ENCODE measurements at places on chromosomes 11 and 22.

DNA sequence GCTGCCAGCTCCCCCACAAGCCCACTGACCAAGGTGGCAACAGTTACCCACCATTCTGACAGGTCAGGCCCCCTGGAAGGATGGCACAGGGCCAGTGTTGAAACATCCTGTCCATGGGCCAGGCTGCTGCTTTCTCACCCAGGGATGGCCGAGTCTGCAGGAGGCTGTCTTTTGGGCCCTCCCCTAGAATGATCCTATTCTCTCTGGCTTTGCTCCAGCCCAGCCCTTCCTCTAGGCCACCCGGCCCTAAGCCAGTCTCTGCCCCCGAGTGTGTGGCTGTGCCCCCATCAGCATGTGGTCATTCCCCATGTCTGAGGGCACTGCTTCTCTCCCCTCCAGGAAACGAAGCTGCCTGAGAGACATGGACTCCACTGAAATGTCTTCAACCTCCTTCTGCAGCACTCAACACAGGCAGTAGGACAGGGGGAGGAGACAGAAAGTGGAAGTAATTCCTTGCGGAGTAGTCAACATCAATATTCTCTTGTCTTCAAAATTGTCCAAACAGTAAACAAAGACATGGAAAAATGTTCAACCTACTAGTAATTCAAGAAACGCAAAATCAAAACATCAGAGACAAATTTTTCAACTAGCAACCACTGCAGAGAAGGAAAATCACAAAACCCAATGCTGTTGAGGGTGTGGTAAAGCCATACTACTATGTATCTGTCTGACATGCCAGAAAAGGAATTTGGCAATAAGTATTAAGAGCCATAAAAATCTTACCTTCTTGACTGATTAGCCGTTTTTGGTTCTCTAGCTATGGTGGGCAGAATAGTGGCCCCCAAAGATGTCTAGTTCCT is 5.1 kb upstream of the SCARF2 start:
- DNase-seq = no peak

GRCh38 chr11:88701816-88702215 is 364.0 kb downstream of the GRM5 start:
- DNase-seq = no peak

- peak; percentile 68 for DNase-seq
Measured at GRCh38 chr22:43308836-43309235, 34.3 kb downstream of the SCUBE1 start.

DNA sequence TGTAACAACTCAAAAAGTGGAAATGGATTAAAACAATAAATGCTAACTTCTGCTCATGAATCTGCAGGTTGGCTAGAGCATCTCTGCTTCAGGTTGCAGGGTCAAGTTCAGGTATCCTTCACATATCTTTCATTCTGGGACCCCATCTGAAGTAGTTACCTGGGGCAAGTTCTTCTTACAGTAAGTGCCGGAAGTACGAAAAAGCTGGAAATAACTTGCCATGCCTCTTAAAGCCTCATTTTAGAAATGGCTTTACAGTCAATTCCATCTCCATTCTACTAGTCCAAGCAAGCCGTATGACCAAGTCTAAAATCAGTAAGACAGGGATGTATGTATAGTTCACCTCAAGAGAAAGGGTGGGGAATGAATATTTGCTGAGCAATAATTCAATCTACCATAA is 93.7 kb downstream of the FCHSD2 start:
- no peak for DNase-seq

DNA sequence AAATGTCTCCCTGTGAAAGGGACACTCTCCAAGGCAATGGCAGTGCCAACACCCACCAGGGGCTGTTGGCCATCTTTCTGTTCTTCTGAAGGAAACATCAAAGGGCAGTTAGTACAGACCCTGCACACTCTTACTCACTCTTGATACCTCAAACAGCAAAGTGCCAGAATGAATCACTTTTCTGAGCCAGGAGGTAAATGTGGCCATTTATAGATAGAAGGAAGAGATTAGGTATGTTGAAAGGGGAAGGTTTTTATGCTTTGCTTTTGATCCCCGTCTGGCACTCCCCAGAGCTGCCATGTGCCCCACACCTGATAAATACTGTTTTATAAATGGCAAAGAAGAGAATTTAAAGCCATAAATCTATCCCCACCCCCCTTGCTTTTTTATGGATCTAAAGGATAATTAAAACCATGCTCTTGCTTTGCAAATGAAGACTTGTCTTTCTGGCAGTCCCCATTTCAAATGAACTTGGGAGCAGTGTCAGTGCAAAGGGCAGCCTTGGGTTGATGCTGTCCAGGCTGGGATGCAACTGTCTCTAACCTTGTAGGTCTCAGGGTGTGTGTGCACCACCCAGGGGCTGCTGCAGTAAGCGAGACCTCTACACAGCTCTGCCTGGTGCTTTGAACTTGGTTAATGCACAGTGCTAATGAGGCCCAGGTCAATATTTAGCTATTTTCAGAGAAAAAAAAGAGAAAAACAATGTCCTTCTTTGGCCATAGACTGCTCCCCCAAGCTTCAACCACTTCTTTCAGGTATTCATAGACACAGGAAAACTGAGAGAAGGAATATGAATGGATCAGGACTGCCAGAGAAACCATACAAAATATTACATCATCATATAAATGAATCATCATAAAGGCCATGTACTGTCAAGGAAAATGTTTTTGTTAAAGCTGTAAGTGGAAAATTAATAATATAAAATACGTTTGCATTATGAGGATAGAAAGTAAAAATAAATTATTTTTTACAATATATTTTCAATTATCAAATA is 207.5 kb downstream of the ETS1 start:
- no peak for DNase-seq

GRCh38 chr11:24900960-24901549 is 404.2 kb downstream of the LUZP2 start:
- DNase-seq = no peak

DNA sequence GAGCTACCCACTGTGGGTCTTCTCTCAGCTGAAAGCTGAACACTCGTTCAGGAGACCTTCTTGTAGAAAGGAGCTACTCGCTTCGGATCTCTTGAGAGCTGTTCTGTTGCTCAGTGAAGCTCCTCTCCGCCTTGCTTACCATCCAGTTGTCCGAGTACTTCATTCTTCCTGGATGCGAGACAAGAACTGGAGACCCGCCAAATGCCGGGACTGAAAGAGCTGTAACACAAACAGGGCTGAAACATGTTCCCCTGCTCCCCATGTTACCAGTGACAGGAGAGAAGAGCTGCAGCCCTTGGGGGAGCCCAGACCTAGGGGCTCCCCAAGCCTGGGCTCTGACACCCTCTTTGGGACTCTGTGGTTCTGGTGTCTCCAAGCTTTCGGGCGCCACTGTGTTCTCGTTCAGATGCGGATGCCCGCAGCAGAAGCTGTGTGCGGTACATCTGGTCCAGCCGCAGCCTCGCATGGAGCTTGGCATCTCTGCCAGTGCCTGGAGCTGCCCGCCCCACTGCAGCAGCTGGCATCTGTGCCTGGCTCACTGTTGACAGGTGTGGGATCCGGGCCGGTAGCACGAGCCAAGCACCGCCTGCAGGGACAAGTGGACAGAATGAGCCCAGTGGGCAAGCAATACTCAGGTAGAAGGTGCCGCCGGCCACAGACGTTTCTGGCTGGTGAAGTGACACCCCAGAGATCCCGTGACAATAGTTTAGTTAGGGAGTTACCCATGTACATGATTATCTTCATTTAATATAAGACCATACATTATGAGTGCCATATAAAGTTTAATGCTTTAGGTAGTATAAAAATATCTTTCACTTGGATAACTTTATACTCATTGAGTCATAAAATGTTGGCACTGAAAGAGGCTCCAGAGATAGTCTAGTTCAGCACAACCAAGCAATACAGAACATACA is 49.1 kb downstream of the EMSY start:
- DNase-seq = no peak

DNA sequence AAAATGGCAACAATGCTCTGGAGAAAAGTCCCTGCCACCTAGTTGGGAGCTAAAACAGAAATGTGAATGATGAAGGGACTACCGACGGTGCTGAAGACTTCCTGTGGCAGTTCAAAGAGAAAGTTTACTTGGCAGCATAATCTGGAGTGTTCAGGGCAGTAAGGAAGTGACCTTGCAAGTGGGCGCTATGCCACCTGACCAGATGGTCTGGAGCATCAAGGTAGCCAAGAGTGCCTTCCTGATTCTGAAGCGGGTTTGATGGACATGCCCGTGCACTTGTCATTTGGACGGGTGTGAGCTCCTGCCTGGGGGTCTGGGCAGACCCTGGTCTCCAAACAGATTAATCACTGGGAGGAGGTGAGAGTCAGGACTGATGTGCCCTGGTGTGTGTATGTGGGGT is 1.8 kb upstream of the SNX19 start:
- DNase-seq = no peak

GRCh38 chr22:37345863-37346504 is 63.7 kb downstream of the CYTH4 start:
- DNase-seq = peak; percentile 23

DNA sequence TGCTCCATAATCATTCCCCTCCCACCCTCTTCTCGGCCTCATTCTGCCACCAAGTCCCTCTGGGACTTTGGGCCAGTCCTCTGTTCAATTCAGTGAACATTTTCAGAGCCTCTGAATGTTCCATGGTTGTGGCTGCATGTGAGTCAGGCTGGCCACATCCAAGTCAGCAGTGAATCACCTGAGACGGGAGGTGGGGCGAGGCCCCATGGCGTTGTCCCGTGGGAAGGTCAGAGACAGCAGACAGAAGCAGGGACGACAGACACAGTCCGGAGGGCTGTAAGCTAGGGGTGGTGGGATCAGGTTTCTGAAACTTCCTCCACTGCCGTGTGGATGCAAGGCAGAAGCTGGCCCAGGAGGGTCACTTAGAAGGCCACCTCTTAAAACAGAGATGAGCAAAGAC is 324.8 kb downstream of the MN1 start:
- no peak for DNase-seq

DNA sequence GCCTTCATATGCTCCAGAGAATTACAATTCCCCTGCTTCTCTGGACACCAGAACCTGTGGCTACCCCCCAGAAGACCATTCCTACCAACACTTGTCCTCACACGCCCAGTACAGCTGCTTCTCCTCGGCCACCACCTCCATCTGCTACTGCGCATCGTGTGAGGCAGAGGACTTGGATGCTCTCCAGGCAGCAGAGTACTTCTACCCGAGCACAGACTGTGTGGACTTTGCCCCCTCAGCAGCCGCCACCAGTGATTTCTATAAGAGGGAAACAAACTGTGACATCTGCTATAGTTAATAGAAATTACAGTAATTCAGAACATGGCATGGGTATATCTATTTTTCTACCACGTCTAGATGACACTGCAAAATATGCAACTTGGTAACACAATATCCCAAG is 9.8 kb downstream of the POU2AF3 start:
- DNase-seq = peak; percentile 95

GRCh38 chr11:100072131-100072530 is 615.0 kb upstream of the ARHGAP42 start:
- no peak for DNase-seq

DNA sequence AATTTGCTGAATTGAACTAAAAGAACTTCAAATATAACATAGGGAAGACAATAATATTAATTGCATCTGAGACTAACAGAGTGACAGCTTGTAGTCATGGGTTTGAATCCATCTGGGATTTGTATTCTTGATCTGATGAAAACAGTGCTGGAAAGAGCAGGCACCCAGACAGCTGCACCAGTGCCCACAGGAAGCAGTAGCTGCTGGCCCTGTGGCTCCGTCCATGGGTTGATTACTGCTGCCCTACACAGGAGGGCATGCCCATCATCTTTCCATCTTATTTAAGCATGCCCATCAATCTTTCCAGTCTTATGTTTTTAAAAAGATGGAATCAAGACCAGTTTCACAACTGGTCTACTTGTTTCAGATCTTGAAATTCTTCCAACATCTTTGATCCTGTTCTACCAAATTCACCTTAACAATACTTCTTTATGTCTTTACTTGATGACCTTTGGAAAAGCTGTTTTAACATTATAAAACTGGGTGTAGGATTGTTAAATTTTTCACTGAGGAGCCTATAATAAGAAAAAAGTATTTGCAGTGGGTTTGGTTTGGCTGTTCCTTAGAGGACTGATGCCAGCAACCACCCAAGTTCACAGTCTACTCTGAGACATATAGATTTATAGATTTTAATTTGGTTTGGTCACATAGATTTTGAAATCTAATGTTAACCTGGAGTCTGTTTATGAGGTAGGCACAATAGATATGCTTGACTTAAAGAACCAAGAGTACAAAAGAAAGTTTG is 761 bp upstream of the NXPE4 start:
- no peak for DNase-seq

- no peak for DNase-seq
Measured at GRCh38 chr22:17013396-17014100, 5.5 kb upstream of the GAB4 start.

GRCh38 chr11:128691802-128692752 is 1.8 kb upstream of the FLI1 start:
- no peak for DNase-seq

GRCh38 chr11:113305440-113306336 is 8.7 kb upstream of the TTC12 start:
- DNase-seq = peak; percentile 81

DNA sequence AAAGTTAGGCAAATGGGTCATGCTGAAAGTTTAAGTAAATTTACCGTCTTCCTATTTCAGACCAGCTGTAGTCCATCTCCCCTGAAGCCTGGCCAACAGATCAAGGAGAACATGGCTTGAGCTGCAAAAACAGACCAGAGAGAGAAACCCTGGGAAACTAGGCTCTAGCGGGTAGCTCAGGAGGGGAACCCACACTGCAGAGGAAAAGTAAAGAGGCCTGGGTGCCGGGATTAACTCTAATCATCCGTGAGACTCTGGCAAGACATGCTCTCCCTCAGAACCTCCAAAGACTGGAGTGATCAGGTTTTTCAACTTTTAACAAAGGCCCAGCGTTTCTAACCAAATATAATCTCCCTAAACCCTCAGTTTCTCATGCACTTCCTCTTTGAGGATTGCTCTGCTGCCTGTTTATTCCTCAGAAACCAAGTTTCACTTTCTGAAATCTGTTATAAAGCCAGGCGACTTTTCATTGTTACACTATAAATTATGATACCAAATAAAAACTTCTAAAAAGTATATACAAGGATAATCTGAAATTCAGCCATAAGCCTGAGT is 67.5 kb downstream of the GAB2 start:
- peak; percentile 17 for DNase-seq

DNA sequence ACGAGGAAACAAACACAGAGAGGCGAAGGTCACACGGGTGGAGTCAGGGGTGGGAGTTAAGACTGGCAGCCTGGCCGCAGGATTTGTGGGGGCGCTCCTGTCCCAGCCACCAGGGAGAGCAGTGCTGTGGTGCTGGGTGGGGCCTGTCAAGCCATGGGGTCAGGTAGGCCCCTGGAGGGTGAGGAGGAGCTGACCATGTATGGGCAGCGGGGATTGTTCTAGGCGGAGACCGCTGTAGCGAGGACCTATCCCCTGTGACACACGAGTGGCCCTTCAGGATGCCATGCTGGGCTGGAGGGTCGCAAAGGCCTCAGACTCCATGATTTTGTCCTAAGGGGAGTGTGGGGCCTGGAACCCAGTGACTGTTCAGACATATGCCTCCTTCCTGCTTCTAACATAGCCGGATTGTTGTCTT is 1.6 kb upstream of the RPS19BP1 start:
- no peak for DNase-seq

GRCh38 chr11:12505183-12505582 is 127.8 kb downstream of the PARVA start:
- DNase-seq = no peak

- DNase-seq = no peak
Measured at GRCh38 chr11:88521399-88521798, 183.9 kb upstream of the CTSC start.

- DNase-seq = no peak
Measured at GRCh38 chr11:13669544-13670488, 1.3 kb downstream of the FAR1 start.
